ENCODE measurements at places on chromosomes 7 and 10.

DNA sequence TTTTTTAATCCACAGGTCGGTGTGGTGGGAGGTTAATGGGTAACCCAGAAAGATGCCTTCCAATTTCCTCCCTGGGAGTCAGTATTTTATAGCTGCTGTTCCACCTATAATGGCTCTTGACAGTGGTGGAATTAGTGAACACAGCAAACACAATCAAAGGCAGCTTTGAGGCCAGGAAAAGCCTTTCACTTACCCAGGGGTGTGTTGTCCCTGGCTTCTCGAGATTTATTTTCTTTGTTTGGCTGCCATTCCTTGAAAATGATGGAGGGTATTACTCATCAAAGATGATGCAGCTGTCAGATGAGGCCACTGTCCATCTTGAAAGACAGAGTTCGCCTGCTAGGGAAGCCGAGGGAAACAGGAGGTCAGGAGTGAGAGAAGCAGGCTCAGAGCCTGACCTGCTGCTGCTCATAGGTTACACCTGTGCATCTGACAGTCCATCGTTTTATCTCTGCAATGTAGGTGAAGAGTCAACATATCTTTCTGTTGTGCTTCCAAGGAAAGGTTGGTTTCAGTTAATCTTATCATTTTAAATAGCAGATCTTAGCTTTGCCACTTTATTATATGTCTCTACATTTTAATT is 221.6 kb downstream of the XPNPEP1 start:
- DNase-seq, result no peak

DNA sequence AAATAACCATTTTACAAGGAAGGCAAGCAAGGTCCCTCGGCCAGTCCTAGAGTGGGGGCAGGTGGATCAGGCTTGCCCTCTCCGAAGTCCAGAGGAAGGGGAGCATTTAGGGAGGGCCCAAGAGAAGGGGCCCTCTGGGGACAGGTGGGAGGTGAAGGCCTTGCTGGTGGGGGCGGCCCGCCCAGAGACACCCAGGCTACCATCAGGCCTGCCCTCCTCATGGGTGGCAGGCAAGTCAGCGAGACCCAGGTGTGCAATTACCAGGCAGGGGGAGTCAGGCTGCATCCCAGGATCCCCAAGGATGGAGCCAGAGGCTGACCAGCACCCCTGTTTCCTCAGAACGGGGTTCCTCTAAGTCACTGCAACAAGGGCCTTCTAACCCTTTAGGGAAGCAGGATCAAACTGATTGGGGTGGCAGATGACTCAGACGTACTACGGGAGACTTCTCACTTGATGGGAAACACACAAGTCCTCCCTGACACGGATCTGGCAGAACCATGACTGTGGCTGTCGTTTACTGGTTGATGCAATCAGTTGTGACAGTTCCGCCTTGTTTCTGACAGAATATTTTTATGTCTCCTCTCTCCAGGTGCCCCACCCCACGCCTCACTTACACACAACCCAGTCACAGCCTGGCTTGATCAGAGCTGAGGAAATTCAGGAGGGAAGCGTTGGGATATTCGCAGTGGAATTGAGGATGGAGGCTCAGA is 8.2 kb downstream of the LOXL4 start:
- no peak for DNase-seq

DNA sequence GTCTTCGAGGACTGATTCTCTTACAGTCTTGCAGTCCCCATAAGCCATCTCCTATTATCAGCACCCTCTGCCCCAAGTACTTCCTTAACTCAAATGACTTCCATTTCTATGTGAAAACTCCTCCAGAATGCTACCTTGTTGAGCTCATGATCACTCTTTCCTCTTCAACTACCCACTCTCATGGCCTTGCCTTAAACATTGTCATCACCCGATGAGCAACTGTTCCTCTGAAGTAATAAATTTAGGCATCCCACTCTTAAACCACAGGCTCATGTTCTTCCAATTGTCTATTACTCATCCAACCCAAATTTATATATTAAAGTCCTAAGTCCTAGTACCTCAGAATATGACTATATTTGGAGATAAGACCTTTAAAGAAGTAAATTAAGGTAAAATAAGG is 152.9 kb downstream of the C1GALT1 start:
- no peak for DNase-seq

GRCh38 chr7:15749631-15750030 is 63.1 kb upstream of the MEOX2 start:
- DNase-seq, result no peak

Measured in NCI-H1105 (cell line).